ENCODE measurements at places on chromosomes 16 and 17.
A peak's percentile ranks its signal among the peaks of the same experiment; 100 is the strongest.

- no peak for DNase-seq
Observed at GRCh38 chr16:50037662-50038220, 12.7 kb downstream of the CNEP1R1 start.

DNA sequence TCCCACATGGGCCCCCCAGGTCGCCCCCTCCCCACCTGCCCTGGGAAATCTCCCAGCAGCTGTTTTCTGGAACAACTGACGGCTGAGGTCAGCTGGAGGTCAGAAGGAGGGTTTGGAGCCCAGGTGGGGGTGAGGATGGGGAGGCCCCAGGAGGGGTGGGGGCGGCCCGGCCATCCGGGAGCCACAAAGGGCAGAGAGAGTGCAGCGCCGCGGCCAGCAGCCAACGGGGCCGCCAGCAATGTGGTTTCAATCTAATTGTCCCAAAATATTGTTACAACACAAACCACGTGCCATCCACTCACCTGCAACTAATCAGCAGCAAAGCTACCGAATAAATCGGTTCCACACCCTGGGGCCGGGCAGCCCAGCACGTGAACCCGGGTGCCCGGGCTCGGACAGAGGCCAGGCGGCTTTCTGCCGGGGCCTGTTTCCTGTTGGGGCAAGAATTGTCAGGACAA, 28.3 kb upstream of the SLC38A10 start:
- no peak for DNase-seq

DNA sequence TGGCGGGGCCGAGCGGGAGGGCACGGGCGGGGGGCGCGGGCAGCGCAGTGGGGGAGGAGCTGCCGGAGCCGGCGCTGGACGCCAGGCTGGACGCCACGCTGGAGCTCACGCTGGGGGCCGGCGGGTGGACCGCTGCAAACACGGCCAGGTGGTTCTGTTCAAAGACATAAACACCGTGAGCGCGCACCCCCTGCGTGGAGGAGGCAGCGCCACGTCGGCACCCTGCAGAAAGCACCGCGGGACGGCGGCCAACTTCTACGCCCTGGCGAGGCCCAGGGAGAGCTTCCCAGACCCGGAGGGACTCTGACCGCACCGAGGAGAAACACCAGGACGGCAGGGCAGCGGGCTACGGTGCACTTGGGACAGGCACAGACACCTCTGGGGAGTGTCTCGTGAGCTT, 29.3 kb downstream of the UNKL start:
- DNase-seq, result no peak

DNA sequence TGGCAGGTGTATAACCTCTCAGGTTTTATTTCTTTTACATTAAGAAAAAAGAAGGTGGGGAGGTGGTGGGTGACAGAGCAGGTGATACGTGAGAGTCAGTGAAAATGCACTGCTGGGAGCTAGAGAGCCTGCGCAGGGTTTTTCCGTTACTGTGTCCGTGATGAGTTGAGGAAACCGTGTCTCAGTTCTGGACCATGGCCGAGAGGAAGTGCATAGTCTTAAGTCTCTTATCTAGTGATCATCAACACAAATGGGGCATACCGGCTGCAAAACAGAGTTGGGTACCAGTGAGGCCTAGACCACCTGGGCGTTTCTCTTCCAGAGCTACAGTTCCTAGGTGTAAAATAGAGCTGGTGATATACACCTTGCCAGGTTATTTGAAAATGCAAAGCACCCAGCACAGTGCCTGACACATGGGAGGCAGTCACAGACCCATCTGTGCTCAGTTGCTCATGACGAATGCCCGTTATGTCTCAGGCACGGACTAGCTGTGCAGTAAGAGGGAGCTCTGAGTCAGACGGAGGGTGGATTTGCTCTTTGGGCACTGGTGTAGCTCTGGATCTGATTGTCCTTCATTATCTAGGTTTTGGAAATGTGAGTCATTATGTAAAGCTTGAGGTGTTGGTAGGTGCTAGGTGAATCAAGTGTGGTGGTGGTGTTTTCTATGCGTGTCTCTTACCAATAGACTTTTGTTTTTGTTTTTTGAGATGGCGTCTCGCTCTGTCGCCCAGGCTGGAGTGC, 60.9 kb downstream of the RPTOR start:
- DNase-seq, result peak; percentile 30

GRCh38 chr16:5665834-5666233, 568.2 kb upstream of the EEF2KMT start:
- no peak for DNase-seq

GRCh38 chr16:31206776-31207175, 4.2 kb upstream of the PYCARD start:
- DNase-seq, result no peak

DNA sequence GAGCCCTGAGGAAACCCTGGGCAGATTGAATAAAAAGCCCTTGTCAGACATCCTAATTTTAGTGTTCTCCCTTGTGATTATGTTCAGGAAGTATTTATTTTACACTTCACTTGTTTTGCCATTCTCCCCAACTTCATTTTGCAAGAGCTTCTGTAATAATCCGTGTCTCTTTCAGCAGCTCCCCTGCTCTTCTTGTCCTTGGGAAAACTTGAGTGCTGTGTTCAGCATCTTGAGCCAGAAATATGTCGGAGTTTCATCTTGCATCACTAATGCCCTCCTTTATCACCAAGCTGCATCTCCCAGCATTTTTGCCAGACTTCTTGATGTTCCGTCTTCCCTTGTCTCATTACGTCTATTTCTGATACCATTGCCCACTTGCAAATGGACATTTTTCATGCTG, 486.5 kb upstream of the EEF2KMT start:
- no peak for DNase-seq

DNA sequence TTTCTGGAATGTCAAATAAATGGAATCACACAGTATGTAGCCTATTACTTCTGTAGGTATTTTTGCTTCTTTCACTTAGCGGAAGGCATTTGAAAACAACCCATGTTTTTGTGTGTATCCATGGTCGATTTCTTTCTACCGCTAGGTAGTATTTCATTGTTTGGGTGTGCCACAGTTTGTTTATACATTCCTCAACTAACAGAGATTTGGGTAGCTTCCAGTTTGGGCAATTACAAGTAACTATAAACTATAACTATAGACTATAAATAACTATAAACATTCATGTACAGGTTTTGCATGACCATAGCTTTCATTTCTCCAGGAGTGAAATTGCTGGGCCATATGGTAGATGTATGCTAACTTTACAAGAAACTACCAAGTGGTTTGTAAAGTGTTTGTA, 40.1 kb downstream of the LYRM9 start:
- no peak for DNase-seq

DNA sequence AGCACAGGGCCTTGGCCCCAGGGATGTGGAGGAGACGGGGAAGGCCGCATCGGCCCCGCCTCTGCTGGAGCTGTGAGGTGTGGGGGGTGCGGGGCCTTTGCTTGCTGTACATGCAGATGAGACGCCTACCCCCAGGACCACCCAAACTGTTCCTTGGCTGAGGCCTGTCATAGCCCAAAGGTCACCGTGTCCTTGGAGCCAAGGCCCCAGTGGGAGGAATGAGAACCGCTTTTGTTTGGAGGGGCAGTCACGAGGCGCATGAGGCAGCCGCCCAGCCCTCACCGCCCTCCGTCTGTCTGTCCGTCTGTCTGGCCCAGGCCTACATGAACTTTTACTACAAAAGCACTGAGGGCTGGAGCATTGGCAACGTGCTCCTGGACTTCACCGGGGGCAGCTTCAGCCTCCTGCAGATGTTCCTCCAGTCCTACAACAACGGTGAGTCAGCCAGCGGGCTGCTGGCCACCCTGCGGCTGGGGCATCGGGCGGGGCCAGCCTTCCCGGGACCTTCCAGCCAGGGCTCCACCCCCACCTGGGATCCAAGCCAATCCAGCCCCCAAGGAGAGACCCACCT, 8.8 kb downstream of the TAX1BP3 start:
- DNase-seq, result no peak

DNA sequence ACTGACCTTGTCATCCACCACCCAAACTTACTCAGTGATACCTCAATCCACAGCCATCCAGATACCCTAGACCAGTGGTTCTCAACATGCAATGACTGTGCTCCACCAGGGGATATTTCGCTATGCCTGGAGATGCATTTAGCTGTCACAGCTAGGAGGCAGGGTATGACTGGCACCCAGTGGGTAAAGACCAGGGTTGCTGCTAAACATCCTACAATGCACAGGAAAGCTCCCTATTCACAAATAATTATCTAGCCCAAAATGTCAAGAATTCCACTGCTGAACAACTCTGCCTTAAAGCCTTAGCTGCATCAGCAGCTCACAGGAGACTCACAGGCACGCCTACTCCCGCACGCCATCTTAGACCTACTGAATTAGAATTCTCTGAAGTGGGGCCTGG, 212.6 kb downstream of the GRIN2A start:
- no peak for DNase-seq

DNA sequence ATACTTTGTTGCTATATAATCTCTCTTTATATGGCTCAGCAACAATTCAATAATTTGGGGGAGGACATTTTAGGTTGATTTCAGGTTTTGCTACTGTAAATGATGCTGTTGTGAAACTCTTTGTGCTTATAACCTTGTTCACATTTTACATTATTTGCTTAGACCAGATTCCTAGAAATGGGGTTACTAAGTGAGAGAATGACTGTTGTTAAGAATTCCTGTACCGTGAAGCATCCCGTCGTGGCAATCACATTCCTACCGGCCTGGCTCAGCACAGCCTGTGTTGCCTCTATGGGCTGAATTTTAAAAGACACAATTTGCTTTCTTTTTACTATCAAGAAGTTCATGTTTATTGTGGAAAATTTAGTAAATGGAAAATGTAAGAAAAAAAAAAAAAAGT, 31.4 kb downstream of the B9D1 start:
- no peak for DNase-seq

DNA sequence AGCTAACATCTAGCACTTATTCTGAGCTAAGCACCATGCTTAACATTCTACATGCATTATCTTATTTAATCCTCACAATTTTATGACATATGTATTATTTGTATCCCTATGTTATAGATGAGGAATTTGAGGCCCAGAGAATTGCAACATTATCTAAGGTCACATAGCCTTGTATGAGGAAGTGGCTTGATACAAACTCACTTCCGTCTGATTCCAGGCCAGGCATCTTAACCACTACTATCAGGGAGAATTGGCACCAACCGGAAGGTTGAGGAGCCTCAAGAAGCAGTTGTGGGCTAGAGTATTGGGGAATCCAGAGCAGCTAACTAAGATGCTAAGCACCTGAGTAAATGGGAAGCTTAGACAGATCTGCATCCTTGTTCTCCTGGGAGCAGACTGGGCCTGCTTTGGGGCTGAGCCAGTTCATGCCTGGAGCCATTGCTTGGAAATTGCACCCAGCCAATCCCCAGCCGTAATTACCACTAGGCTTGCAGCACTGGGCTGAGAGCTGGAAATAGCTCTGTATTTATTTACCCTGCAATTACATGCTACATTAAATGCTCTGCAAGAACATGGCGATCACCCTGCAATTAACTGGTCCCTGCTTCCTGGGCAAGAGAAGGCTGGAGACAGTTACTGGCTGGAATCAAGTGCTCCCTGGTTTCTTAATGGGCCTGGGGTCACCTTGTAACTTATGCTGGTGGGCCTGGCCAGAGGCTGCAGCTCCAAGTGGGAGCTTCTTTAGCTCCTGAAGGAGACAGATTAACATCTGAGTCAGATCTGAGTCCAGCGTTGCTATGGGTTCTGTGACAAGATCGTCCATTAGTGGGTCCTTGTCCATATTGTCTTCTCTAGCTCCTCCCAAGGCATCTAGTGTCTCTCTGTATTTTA, 273.1 kb upstream of the CCL2 start:
- no peak for DNase-seq

- DNase-seq, result no peak
Observed at GRCh38 chr16:68790130-68790761, 53.1 kb upstream of the TANGO6 start.

DNA sequence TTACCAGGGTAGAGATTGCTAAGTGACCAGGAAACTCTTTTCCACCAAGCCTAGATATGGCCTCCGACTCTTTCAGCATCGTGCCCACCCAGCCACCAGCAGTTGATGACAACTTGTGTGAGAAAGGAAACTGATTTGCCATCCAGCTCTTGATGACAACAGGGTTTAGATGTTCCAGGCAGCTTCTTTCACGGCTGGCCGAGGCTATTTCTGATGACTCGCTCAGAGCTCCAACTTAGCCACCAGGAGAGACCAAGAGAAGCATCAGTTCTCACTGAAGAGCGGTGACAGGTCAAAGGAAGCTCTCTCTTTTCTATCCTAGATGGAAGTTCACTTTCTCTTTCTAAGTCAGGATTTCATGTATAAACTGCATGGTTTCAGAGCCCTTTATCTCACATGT, 61.2 kb downstream of the MPHOSPH6 start:
- DNase-seq, result no peak

DNA sequence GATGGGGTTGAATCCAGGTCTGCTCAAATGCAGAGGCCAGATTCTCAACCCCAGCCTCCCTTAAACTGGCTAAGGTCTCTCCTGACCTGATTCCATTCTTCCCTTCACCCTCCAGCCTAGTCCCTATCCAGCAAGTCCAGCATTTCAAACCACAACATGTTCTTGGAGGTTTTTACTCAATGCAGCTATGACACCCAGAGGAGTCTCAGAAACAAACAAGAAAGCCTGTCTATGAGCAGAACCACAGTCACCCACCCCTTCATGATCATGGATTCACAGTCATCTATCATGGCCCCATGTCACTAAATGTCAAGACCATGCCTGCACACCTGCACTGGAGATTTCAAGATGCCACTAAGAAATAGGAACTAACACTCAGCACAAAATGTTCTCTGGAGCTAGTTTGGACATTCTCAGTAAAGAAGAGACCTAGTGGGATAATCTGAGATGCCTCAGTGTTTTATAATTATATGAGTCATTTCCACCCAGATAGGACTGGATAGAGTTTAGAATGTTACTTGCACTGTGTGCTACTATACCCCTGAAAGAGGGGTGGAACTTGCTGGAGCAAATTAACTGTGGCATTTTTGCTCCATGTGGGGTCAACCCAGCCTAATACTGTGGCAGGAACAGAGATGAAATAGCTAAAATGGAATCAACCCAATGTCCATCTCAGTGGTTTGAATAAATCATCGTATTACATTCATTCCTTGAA, 9.5 kb upstream of the METTL22 start:
- DNase-seq, result no peak

GRCh38 chr16:10918294-10919002, 23.8 kb downstream of the DEXI start:
- peak; percentile 92 for DNase-seq

DNA sequence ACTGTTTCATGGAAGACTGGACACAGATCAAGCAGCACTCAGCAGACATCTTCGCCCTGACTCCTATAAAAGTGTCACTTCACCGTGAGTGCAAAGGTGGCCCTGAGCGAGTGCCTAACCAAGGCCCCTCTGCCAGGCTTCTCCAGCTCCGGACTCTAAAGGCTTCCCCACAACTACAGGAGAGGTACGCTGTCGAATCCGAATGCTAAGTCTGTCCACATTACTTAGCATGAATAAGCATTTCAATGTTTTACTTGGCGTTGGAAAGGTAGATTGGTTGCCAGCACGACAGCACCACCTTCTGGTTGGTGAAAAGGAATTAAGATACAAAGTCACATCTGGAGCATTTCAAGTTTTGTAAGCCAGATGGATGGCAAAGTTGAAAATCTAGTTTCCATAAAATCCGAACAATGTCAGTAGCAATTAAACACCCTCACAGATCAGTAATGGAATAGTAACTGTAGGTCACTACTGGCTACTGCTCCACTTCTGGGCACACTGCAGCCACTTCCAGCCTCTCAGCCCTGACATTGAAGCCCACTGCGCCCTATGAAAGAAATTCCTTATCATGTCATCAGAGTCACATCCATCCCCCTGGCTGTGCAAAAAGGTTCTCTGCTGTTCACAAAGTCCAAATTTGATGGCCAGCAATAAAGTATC, 100.9 kb downstream of the PARN start:
- DNase-seq, result peak; percentile 46

Measured in memory B cell (primary cell).